GM23248 (cell line): ENCODE measurements at places on chromosomes 16 and 17.

DNA sequence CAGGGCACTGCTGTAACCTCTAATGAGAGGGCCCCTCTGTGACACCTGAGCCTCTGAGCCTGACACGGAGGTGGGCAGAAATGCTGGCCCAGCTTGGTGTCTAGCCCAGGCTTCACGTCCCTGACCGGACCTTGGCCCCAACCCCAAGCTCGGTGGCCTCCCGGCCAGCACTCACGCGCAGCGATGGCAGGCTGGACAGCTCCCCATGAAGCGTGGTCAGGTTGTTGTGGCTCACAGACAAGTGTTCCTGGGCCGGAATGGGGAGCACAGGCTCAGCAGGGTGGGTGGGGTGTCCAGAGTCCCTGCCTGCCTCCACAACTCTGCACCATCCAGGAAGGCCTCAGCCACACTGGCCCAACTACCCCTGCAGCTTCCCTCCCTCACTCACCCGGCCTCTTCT is 2.2 kb downstream of the FLII start:
- H3K27me3 ChIP-seq, result no peaks in the 10 kb centered on the region
- H3K36me3 ChIP-seq, result peaks cover 25% of the 10 kb centered on the region
- H3K4me3 ChIP-seq, result no peak overlapping the region
- peaks cover 19% of the 10 kb centered on the region for H3K4me1 ChIP-seq
- H3K27ac ChIP-seq, result no peak overlapping the region

GRCh38 chr17:68599552-68600066 is 1.6 kb downstream of the FAM20A start:
- H3K4me3 ChIP-seq, result peak overlapping the region; percentile 80
- H3K4me1 ChIP-seq, result peaks cover 36% of the 10 kb centered on the region
- no peaks in the 10 kb centered on the region for H3K36me3 ChIP-seq
- no peaks in the 10 kb centered on the region for H3K27me3 ChIP-seq
- no peak for DNase-seq

DNA sequence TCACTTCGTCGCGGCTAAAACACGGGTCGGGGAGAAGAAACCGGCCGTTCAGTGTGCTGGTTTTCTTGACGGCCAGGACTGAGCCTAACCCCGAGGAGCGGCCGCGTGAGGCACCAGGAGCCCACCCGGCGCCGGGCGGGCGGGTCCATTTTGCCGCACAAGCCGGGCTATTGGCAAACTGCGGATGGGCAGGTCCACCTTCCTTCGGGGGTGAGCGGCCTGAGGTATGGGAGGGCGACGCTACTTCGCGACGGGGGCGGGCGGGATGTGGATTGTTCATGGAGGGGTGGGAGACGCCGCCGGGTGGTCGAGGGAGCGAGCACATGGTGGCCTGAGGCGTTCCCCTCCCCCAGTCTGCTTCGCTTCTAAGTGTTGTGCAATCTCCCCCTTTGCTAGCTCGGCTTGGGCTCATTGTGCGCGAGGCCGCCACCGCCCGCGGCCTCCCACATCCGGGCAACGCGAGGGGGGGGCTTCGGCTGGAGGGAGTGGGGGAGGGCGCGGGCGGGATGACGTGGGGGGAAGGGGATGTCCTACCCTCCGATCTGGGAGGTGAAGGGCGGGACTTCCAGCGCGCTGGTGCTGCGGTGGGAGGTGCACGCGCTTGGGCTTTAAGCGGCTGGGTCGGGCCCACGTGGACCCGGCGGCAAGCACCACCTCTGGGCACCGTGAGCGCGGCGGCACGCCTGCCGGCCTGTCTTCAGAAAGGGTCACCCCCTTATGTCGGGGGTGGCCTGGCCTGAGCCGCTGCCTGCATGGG is 5.9 kb upstream of the CD68 start:
- peak; percentile 95 for DNase-seq
- peaks cover 23% of the 10 kb centered on the region for H3K4me1 ChIP-seq
- peak overlapping the region; percentile 93 for H3K4me3 ChIP-seq
- no peaks in the 10 kb centered on the region for H3K27me3 ChIP-seq
- H3K36me3 ChIP-seq, result peaks cover 42% of the 10 kb centered on the region

DNA sequence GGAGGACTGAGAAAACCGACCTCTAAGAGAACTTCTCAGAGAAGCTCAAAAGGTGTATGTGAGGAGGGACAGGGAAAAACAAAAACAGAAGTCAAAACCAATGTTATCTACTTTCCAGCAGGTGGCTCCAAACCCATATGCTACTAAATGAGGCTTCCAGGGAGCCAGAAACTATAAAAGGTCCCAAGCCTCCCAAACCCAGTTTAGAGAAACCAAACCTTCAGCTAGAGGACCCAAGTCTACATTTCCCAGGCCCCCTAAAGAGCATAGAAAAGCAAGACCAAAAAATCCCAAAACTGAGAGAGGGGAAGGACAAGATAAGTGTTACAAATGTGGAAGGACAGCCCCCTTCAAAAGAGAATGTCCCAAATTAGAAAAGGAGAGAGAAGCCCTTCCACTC is 3.7 kb downstream of the HPR start:
- no peaks in the 10 kb centered on the region for H3K36me3 ChIP-seq
- H3K27me3 ChIP-seq, result no peaks in the 10 kb centered on the region
- no peak overlapping the region for H3K4me3 ChIP-seq
- peak; percentile 65 for DNase-seq
- no peaks in the 10 kb centered on the region for H3K4me1 ChIP-seq

GRCh38 chr16:519425-519824 is 8.1 kb upstream of the CAPN15 start:
- H3K4me1 ChIP-seq, result 0 out of 2 replicates have a peak, but pooled peaks cover 6% of the 10 kb centered on the region
- H3K4me3 ChIP-seq, result no peak overlapping the region
- no peaks in the 10 kb centered on the region for H3K36me3 ChIP-seq
- H3K27ac ChIP-seq, result no peak overlapping the region

- H3K36me3 ChIP-seq, result no peaks in the 10 kb centered on the region
- no peaks in the 10 kb centered on the region for H3K4me1 ChIP-seq
- no peak for DNase-seq
Observed at GRCh38 chr17:32490101-32490482, 3.3 kb downstream of the CDK5R1 start.
